Omental fat pad (tissue), 4 donors: ENCODE measurements at places on chromosomes 2 and 18.

- DNase-seq = no peak
Observed at GRCh38 chr18:47953471-47953931, 23.0 kb upstream of the SMAD2 start.

- no peak for DNase-seq
Observed at GRCh38 chr2:27870724-27871123, 19.5 kb downstream of the RBKS start.

- no peak for DNase-seq
Observed at GRCh38 chr2:113169586-113169985, 4.2 kb upstream of the PSD4 start.

- no peak for DNase-seq
Observed at GRCh38 chr18:62506495-62507143, 16.2 kb upstream of the ZCCHC2 start.

GRCh38 chr2:45218931-45219339 is 209.7 kb upstream of the SIX2 start:
- no peak for DNase-seq

- no peak for DNase-seq
Observed at GRCh38 chr2:179044500-179044899, 5.4 kb downstream of the CCDC141 start.
